CD4-positive, alpha-beta T cell treated with Interleukin-6 at 100 ng/mL for 8 hours (primary cell): ENCODE measurements at places on chromosomes 6 and 20.

GRCh38 chr6:143647732-143648131 lies 30.0 kb upstream of the PHACTR2 start:
- no peak for DNase-seq

- no peak for DNase-seq
These were observed 48.8 kb downstream of the NT5E start for GRCh38 chr6:85498596-85499258.

GRCh38 chr6:32397252-32397920 lies 9.6 kb downstream of the BTNL2 start:
- DNase-seq, result no peak

GRCh38 chr6:134772671-134773360 lies 177.1 kb downstream of the ALDH8A1 start:
- DNase-seq, result no peak

- DNase-seq, result no peak
These were observed 32.1 kb downstream of the SMLR1 start for GRCh38 chr6:130859161-130859867.

DNA sequence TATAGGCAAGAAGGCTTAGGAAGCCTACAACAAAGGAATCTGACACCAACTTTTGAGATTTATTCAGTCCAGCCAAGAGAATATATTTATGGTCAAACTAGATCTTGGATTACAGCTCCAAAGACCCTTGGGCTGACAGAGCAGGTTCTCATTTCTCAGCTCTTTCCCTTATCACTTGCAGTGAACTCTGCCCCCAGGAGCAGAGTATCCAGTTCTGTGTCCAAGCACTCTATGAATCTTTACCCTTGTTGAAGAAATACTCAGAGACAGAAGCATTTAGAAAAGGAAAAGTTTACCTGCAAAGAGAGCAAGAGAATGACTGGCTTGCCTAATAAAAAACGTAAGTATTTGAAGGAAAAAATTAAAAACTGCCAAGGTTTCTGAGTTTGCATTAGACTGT lies 190.5 kb downstream of the SLC16A10 start:
- no peak for DNase-seq

DNA sequence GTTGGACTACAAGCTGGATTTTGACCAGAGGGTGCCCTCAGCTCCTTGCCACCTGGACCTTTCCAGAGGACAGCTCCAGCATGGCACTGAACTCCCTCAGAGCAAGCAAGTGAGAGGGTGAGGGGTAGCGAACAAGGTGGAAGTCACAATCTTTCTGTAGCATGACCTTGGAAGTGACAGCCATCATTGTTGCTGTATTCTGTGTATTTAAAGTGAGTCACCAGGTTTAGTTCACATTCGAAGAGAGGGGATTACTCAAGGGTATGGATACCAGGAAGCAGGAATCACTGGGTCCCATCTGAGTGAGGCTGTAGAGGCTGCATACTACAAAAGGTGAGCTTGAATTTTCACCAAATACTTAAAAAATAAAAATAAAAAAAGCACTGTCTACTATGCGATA lies 280.0 kb upstream of the SPTLC3 start:
- no peak for DNase-seq

DNA sequence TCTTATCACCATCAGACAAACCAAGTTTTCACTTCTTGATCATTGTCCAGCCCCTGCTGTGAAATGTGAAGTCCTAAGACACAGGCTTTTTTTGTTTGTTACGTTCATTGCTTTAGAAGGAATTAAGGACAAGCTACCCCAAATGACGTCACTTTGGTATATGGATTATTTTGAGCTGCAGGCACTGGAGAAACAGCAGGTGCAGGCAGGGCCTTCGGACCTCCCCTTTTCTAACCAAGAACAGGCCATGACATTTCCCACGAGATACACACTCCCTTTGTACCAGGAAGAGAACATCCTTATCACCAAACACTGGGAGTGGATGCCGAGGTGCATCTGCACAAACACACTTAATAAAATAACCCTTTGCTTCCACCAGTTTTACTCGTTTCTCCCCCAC lies 418.0 kb upstream of the SULF2 start:
- DNase-seq, result no peak

DNA sequence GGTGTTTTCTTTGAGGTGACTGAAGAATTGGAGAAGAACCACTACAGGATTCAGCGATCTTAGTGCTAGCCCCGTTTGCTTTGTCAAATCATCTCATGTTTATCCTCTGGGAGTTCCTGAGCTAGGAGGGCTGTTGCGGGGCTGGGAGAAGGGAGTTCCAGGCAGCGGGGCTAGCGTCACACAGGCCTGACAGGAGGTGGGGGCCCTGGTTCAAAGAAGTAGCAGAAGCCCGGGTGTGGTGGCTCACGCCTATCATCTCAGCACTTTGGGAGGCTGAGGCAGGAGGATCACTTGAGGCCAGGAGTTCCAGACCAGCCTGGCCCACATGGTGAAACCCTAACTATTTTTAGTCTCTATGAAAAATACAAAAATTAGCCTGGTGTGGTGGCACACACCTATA lies 33.2 kb upstream of the SULF2 start:
- DNase-seq, result no peak

GRCh38 chr20:50003253-50003656 lies 20.5 kb downstream of the SNAI1 start:
- no peak for DNase-seq

DNA sequence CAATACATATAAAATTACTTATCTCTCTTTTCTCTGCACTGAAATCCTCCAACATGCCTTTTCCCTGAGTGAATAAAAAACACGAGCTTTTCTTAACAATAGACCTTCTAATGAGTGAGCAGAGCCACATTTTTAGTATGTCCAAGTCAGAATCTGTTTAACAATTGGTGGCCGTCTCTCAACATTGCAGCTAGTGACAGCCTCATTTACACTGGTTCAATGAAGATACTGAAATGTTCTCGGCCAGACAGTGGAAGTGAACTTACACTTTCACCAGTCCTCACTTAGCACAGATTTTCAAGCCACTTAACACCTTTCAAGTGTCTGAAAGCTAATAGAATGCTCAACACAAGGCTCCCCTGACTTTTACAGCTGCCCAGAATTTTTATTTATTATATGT lies 767.1 kb downstream of the KIF16B start:
- DNase-seq, result no peak

DNA sequence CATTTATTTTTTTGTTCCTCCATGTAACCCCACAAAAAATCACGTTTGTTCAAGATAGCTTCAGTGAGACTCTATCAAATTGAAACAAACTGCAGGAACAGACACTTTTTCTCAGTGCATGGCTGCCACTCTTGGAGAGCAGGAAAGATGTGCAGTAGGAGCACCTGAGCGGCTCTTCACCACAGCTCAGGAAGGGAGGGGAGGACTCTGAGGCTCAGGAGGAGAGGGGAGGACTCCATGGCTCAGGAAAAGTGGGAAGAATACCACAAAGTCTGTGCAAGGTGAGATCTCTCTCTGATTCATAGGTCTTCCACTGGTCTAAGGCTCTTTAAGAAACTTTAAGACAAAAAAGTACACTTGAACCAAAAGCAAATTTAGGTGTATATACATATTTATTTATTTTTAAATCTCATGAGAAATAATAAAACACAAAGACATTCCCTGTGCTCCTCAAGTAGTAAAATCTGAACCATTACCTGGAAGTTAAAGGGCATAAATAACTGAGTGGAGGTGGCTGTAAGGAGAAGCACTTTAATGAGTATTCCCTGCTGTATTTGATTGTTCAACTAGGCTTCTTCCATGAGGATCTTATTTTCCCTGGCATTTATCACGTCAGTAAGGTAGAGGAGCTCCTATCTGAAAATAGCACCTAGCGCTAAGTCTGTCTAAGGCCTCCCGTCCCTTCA lies 69.2 kb upstream of the CCN6 start:
- DNase-seq, result no peak

- peak; percentile 98 for DNase-seq
These were observed at the start of gene FBXO5 for GRCh38 chr6:152982904-152983636. FBXO5 (minus strand) TSS chr6:152983041; CDS start chr6:152982959, 82 bp downstream.

GRCh38 chr6:38187811-38188590 lies 368.5 kb downstream of the ZFAND3 start:
- DNase-seq, result no peak

GRCh38 chr6:106628658-106629102 lies 618 bp downstream of the RTN4IP1 start:
- no peak for DNase-seq

DNA sequence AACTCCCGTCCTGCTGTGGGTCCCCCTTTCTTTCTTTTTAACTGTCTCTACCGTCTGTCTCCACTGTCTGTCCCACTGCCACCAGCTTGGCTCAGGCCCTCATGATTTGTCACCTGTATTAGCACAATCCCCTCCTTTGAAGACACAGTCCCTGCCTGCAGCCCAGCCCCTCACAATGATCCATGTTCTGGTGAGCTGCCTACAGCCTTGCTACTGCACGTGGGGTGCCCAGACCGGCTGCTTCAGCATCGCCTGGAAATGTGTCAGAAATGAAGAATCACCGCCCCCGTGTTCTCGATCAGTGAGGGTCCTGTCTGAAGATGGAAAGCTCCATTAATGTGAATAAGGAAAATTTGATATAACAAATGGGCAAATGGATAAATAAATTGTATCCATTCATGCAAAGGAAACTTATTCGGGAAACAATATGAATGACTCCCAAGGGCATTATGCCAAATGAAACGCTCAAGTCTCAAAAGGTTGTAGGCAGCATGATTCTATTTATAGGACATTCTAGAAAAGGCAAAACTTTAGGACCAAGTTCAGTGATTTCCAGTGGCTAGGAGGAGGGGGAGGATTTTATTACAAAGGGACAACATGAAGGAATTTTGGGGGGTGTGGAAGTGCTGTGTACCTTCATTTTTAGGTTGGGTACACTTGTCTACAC lies 59.4 kb upstream of the CD83 start:
- DNase-seq, result no peak

GRCh38 chr6:6976193-6976592 lies 131.6 kb upstream of the RREB1 start:
- no peak for DNase-seq

- no peak for DNase-seq
These were observed 12.4 kb downstream of the SLC52A3 start for GRCh38 chr20:755941-756340.

DNA sequence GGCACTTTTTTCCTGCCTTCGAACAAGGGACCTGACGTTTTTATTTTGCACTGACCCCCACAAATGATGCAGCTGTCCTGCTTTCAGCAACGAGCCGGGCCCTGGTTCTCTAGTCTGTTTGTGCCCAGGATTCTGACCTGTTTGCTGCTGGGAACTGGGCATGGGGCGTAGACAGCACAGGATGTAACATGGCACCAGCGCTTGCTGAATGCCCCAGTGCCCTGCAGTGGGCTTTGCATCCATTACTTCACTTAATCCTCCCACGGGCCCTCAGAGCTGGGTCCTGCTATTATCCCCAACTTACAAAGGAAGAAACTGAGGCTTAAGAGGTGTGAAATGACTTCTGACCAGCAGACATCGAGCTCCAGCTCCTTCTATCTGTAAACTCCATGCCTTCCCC lies 80.4 kb upstream of the PMEPA1 start:
- DNase-seq, result no peak

DNA sequence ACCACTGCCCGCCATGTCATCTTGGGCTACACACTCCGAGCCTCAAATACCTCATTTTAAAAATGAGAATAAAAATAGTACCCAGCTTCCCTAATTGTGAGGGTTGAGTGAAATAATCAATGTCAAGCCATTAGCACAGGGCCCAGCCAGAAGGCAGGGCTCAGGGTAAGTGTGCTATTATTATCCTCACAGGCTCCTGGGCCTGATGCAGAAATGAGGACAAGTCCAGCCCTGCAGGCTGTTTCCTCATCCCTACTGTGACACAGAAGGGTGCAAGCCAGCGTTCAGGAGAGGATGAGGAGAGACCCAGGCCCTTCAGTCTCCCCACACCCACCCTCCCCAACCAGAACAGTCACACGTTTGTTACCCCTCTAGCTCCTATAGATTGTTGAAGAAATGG lies 4.0 kb downstream of the DLK2 start:
- no peak for DNase-seq

DNA sequence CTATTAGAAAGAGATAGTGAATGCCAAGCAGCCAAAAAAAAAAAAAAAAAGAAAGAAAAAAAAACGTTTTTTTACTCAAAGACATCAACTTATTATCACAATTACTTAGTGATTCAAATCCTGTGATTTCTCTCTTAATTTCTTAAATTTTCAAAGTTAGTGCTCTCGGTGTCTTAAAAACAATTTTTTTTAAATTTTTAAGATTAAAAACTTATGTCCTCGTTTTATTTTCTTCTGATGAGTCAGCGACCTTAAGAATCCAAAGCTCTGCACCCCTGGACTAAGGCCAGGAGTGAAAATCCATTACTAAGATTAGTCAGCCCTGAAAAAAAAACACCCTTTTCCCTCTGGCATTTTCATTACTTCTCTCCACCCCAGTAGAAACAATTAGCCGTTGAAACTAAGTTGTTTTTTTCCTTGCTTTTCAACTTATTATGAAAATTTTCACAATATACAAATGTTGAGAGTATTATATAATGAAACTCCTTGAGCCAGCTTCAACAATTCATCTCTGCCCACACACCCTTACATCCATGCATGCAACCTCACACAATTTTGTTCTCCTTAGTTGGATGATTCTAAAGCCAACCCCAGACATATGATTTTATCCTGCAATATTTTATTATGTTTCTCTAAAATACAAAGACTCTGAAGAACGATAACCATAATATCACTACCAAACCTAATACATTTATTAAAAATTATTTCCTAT lies 85.6 kb upstream of the CARMIL1 start:
- DNase-seq, result no peak
